NCI-H774 (cell line): ENCODE measurements at places on chromosomes 2 and 18.

GRCh38 chr2:23653326-23653725, 268.3 kb downstream of the KLHL29 start:
- DNase-seq = no peak

GRCh38 chr18:79921984-79922965, 29.2 kb downstream of the SLC66A2 start:
- no peak for DNase-seq

- DNase-seq = no peak
These were observed 17.2 kb downstream of the EIF4E2 start for GRCh38 chr2:232567721-232568120.

- no peak for DNase-seq
These were observed 40.5 kb upstream of the POLE4 start for GRCh38 chr2:74917702-74918619.

GRCh38 chr2:40168032-40168431, 283.9 kb downstream of the SLC8A1 start:
- no peak for DNase-seq

DNA sequence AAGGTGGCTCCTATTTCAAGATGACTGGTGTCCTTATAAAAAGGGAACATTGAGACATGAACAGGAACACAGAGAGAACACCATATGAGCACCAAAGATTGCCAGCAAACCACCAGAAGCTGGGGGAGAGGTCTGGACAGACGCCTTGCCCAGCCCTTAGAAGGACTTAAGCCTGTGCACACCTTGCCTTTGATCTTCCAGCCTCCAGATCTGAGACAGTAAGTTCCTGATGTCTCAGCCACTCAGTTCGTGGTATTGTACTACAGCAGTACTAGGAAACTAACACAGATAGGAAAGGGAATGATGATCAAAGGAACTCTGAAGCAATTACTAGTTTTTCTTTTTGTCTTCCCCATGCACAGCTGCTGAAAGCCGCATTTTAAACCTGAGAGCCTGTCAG, 137.3 kb upstream of the FHL2 start:
- no peak for DNase-seq

- no peak for DNase-seq
These were observed 188.8 kb downstream of the EN1 start for GRCh38 chr2:118658596-118659198.

GRCh38 chr2:10097352-10098148, 17.3 kb upstream of the CYS1 start:
- DNase-seq = peak; percentile 58

- no peak for DNase-seq
These were observed 8.5 kb downstream of the STEAP3 start for GRCh38 chr2:119231975-119232665.

GRCh38 chr18:14978962-14979535, 231.1 kb downstream of the ANKRD30B start:
- DNase-seq = peak; percentile 2

DNA sequence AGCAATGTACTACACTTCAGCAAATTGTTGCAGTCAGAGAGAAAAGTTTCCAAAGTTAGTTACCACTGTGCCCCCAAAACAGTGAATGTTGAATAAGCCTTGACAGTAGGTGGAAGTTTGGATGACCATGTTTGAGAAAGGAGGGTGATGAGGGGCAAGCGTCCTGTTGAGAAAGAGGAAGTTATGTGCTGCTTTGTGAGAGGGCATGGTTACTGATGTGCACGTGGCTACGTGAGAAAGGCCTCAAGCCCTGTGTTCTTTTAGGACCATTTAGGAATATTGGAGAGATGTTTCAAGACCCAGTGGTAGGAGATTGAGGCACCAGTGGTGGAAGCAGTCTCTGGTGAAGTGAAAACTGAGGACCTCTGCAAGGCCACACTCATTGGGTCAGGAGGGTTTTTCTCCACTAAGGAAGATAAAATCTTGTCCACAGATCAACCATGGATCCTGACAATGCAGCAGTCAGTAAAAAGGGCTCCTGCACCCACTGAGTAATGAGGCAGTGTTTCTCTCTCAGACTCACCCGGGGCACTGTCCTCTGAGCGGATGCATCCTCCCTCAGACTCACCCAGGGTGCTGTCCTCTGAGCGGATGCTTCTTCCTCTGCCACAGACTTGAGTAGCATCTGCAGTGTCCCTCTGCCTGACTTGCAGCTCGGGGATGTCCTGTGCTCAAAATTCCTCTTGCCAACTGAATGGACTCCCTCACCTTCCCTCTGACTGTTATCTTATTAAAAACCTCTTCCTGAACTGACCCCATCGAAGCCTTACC, 34.7 kb upstream of the ACTR3 start:
- no peak for DNase-seq

- no peak for DNase-seq
These were observed 451.7 kb upstream of the HS6ST1 start for GRCh38 chr2:128770143-128771085.

GRCh38 chr2:46411985-46412384, 67.4 kb upstream of the TMEM247 start:
- no peak for DNase-seq

GRCh38 chr18:47425365-47425764, 173.9 kb upstream of the SKOR2 start:
- no peak for DNase-seq

DNA sequence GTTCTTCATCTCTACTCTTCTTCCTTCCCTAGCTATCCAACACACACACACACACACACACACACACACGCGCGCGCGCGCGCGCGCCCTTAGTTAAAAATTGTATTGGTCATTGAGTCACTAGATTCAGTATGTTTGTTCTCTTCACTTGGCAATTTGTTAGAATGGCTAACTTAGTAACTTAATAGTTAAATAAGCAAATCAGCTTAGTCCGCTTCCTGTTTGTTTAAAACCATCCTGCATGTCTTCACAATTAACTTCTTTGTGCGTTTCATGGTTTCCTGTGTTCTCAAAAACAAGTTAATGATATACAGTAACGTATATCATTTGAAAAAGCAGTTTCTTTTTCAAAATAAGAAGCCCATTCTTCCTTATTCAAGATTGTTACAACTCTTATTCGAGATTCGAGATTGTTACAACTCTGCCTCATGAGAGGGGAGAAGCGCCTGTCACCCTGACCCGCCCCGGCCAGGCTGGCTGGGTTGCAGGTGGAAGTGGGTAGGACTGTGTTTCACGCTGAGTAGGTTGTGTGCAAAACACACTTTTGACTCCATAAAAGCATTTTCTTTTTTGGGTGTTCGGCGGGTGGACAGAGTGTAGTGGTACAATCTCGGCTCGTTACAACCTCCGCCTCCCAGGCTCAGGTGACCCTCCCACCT, 9.5 kb upstream of the CNNM3 start:
- DNase-seq = no peak

GRCh38 chr2:84236288-84236687, 222.8 kb downstream of the SUCLG1 start:
- DNase-seq = no peak

GRCh38 chr2:46320141-46320567, 22.9 kb downstream of the EPAS1 start:
- DNase-seq = peak; percentile 38

GRCh38 chr2:79882548-79882947, 369.7 kb downstream of the CTNNA2 start:
- no peak for DNase-seq

DNA sequence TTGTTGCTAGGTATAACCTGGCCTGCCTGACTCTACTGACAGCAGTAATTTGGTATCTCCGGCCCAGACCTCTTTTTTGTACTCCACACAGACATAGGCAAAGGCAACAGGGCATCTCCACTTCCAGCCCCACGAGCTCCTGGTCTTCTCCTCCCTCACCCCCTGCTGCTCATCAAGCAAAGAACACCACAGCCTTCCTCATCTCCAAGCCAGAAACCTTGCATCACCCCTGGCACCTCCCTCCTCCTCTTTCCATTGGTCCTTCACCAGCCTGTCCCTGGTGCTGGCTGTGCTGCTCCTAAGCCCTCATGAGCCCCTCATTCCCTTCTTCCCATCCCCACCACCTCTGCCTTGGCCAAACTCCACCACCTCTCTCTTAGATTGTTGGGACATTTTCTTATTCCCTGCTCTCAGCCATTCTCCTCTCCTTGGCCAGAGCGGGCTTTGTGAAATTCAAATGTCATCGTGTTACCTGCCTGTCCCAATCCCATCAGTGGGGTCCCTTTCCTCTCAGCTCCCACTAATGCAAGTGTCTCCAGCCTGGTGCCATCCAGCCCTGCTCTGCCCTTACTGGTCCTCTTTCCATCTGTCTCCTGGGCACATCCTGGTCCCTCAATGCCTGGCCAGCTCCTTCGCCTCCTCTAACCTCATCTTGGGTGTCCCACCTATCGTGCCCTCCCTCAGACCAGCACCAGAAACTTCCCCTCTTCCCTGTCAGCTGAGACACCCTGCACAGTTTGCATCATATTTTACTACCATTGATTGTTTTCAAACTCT, 77.4 kb downstream of the INHBB start:
- DNase-seq = no peak

DNA sequence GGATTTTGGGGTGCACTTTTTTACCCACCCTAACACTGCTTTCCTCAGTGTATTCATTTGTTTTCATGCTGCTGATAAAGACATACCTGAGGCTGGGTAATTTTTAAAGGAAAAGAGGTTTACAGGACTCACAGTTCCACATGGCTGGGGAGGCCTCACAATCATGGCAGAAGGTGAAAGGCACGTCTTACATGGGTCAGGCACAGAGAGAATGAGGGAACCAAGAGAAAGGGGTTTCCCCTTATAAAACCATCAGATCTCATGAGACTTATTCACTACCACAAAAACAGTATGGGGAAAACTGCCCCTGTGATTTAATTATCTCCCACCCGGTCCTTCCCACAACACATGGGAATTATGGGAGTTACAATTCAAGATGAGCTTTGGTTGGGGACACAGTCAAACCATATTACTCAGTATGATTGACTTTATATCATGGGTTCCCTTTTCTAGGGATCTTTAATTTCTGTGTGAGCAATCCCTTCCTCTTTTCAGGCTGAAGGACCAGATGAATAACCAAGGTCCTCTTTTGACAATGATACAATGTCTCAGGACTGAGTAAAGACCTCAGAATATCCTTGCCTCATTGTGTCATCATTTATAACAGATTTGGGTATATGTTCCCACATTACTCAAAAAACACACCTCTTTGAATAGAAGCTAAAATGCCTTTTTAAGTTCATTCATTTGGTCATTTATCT, 100.1 kb upstream of the TRIB2 start:
- DNase-seq = no peak

GRCh38 chr2:64348386-64349130, 105.4 kb upstream of the LGALSL start:
- no peak for DNase-seq

GRCh38 chr2:230814616-230815015, 50.1 kb upstream of the ITM2C start:
- no peak for DNase-seq

DNA sequence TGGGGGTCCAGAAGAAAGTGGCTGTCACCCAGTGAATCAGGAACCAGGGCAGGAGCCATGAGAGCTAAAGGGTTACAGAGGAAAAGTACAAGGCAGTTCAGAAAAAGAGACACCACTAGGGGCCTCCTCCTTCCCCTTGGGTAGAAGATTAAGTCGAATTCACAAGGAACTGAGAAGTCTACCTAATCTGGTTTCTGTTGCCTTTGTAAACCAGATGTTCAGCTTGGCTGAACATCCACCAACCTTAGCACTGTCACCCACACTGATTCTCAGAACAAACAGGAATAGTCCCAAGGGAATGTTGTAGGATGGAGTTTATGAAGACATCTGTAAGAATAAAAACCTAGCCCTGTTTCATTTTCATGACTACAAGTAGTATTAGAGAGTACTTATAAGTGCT, 90.4 kb upstream of the NOSTRIN start:
- no peak for DNase-seq

GRCh38 chr2:196201229-196202009, 30.0 kb upstream of the STK17B start:
- no peak for DNase-seq

GRCh38 chr2:152548996-152549395, 168.3 kb downstream of the PRPF40A start:
- no peak for DNase-seq

DNA sequence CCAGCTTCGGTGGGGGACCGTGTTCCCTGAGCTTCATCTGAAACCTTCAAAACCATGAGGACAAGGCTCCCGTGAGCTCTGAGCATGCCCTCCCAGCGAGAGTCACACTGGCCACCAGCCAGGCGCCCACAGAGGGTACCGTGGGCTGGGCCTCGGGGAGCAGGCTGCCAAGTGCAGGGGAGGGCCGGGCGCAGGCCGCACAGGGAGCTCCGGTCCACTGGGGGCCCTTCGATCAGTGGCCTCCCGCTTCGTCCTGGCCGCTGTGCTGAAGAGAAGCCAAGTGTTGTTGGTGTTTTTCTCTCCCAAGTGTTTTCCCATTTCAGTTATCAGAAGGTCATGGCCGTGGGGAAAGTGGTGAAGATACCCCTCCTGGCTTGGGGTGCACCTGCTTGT, 144.4 kb downstream of the PTGR3 start:
- DNase-seq = no peak

DNA sequence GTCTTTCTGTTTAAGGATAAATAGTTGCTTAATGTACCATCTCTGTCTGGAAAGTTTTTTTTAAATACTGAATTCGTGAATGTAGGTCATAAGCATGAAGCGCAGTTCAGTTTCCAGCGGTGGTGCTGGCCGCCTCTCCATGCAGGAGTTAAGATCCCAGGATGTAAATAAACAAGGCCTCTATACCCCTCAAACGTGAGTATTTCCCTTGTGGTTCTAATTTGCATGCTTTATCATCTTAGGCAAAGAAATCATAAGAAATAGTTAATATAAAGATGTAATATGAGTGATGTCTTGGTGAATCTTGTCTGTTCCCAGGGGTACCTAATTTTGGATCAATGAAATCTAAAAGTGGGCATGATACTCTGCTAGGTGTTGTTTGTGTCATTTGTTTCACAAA, 1.5 kb downstream of the NDC80 start:
- no peak for DNase-seq

GRCh38 chr2:41160439-41160838, 708.5 kb upstream of the SLC8A1 start:
- no peak for DNase-seq

DNA sequence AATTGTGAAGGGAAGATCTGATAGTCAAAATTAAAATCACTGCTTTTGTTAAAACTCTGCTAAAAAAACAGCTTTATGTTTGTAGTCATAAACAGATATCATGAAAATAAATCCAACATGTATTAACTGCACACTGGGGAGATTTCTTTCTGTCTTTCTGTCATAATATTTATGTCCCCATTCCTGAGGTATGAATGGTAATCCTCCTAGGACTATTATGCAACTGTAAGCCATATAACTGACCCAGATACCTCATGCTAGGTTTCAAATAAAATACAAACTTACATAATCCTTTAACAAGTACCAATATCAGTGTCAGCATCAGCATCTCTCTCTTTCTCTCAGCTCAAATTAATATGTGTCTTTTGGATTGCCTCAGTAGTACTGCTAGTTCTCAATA, 18.2 kb downstream of the IFIH1 start:
- DNase-seq = no peak

- no peak for DNase-seq
These were observed 4.5 kb downstream of the KIF3C start for GRCh38 chr2:25977768-25978167.
